Aortic smooth muscle cell (primary cell): ENCODE measurements at places on chromosomes 11 and 22. TPM values are rescaled to one million over a fixed set of nuclear protein-coding genes. Genes with fewer than 3 reads are reported as not detected.

The FXYD2 gene
- not detected in 2 replicates for total RNA-seq

The CRYBB2 gene
- not detected in 2 replicates for total RNA-seq

The TSSK2 gene
- not detected in 2 replicates for total RNA-seq

The NUCB2 gene
- total RNA-seq = 165 and 186 TPM in 2 replicates
